Fibroblast of villous mesenchyme (primary cell): ENCODE measurements at places on chromosomes 6 and 20. TPM values are rescaled to one million over a fixed set of nuclear protein-coding genes. Genes with fewer than 3 reads are reported as not detected.

The MATN4 gene
- not detected in 2 replicates for total RNA-seq

The GRM1 gene
- under 0.01 TPM in 1 of 2 replicates, not detected in the other for total RNA-seq

GRCh38 chr6:106448000-106448426, 87.5 kb downstream of the CRYBG1 start:
- no peak for DNase-seq

DNA sequence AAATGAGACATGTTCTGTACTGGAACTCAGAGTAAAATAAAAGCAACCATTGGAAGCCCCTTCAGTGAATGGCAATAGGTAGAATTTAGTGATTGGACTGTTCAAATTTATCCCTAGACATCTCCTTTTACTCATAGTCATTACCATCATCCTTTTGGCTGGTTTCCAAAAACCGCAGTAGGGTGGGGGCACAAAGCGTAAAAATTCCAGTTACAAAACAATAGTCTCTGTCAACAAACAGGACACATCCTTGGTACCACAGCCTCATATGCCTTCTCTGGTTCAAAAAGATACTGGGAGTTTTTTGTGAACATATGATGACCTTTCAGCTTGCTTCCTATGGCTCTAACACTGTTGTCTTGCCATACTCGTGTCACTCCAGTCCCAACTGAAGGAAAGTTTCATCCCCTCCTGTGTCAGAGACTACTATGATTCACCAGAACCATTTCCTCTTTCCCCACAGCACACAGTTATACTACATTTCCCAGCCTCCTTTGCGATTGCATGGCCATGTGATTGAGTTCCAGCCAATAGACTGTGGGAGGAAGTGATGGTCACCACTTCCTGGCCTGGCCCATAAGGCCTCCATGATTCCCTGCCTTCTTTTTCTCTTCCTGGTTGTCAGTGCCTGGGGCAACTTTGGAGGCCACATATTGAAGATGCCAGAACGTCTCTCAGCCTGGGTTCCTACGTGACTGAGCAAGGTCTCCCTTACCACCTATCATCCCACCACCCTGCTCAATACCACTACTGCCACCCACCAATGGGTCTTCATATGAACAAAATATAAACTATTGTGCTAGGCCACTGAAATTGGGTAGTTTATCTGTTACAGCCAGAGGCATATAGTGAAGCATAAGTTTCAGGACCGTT, 162.4 kb downstream of the ID4 start:
- DNase-seq: no peak

GRCh38 chr20:38601216-38602184, at the start of gene ARHGAP40:
Gene ARHGAP40, plus strand, starts transcription at chr20:38601809.
- no peak for DNase-seq

GRCh38 chr6:3165631-3166534, 8.5 kb upstream of the TUBB2A start:
- DNase-seq: peak; percentile 72
